ENCODE measurements at places on chromosomes 2 and 18.

DNA sequence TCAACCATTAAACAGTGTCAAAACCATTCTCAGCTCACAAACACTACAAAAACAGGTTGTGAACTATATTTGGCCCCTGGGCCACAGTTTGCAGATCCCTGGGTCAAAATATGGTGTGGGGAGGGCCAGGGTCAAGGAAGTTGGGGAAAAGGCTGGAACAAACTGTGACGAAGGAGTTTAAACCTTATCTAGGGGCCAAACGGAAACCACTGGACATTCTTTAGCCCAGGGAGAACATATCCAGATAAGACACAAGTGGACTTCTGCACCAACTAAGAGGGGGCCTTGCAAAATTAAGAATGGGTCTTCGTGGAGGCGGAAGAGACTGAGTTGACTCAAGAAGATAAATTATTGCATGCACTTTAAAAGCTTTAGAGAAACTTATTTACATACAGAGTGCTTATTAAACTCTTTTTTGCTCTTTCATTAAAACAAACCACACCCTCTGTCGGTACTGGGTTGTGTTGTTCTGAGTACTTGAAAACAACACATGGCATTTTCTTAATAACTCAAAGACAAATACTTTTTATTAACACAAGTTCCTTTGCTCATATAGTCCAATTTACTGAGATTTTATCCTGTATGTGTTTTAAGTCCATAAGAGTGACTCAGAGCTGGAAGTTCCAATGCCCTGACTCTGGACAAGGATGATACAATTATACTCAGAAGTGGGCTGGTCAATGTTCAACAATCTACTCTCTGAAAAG is 5.3 kb upstream of the ASAP2 start:
- DNase-seq: no peak

DNA sequence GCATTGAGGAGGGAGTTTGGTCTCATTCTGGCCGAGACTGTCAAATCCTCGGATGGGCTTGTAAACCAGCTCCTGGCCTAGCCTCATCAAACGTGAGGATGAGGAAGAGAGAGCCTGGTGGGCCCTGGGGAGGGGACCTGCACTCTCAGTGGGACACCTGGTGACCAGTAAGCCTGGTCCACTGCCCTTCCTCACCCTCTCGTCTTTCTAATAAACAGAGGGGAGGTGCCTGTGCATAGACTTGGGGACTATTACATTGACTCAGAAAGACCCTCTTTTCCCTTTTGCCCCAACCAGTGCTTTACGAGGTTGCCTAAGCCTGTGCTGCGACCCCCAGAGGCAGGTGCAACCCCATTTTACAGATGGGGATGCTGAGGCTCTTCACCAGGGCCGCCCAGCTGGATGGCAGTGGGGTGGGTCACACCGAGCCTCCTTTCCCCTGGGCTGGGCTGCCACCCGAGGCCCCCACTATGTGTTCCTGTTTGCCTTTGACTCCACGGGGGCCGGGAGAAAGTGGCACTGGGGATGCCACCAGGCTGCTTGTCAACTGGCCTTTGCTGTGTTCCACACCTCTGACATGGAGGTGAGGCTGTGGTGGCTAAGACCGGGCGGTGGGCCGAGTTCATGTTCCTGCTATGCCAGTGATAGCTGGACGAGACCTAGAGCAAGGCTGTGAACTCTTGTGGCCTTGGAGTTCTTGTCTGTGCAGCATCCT is 85.9 kb downstream of the GLI2 start:
- no peak for DNase-seq

- no peak for DNase-seq
Observed at GRCh38 chr2:157849591-157849990, 26.5 kb downstream of the ACVR1 start.

GRCh38 chr2:98769114-98769476 is 38.2 kb upstream of the MGAT4A start:
- DNase-seq: no peak

DNA sequence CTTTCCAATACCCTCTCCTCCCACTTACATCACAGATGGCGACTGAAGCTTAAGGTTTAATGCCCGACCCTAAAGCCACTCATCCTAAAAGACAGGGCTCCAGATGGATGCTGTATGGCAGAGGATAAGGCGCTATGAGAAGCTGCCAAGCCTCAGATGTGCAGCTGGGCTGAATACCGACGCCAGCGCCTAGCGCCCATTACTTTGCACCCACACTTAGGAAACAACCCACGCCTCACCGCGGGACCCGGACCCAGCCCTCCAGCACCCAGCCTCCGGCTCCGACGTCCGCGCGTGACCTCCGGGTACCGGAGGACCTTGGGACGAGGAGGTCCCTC is 335 bp downstream of the TRAK2 start:
- DNase-seq: no peak

DNA sequence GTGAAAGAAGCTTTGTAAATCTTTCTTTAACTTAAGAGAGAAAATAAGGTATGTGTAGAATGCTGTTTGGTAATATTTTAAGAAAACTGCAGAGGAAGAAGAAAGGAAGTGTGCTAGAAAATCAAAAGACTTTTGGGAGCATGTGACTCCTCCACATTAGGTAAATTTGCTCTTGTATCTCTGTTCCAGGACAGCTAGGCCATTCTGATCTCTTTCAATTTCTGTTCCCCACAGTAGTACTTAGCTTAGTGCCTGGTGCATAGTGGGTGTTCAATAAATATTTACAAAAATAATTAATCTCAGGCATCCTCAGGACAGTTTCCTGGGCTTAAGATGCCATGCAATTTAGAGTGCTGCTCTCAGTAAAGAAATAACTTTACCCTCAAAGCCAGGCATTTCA is 105.0 kb downstream of the GPD2 start:
- no peak for DNase-seq

DNA sequence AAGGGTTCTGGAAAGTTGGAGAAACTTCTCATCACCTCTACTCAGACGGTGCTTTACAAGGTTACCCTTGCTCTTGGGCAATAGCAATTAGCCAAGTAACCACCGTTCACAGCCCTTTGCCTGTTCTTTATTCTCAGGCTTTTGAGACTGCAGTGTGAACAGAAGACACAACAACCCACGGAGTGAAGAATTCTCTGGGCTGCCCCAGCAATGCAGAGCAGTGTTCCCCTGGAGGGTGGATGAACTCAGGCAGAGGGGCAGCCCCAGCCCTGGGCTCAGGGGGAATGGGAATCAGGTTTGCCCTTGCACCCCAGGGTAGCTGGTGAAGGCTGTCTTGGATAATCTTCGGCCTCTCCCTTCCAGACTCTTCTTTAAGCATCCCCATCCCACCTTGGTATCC is 69.1 kb downstream of the MCFD2 start:
- DNase-seq: no peak

- DNase-seq: no peak
Observed at GRCh38 chr2:62149708-62150107, 46.2 kb upstream of the B3GNT2 start.

DNA sequence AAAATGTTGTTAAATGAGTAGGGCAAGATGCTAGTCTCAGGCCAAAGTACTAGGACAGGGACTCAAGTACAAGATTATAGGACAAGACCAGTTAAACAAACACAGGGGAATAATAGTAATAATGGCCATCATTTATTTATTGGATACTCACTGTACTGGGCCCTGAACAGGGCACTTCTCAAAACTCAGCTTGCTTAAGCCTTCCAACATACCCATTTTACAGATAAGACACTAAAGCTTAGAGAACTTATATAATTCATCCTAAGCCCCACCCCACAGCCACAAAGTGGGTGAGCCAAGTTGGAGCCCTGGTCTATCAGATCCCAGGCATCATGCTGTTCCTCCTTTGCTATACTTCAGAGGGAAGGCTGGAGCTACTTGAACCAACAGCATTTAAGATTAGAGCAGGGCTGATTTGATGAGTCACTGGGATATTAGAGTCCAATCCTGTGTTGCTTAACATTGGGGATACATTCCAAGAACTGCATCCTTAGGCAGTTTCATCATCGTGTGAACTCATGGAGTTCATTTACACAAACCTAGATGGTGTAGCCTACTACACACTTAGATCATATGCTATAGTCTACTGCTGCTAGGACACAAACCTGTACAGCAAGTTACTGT is 153.6 kb downstream of the MTCL1 start:
- no peak for DNase-seq

- DNase-seq: no peak
Observed at GRCh38 chr2:171389325-171389724, 44.5 kb downstream of the METTL8 start.

- DNase-seq: no peak
Observed at GRCh38 chr2:120958623-120959366, 223.1 kb downstream of the GLI2 start.

- DNase-seq: no peak
Observed at GRCh38 chr2:105329561-105330495, at the start of gene TGFBRAP1. Gene TGFBRAP1, minus strand, starts transcription at chr2:105329735. Its CDS starts 21,434 bp downstream, at chr2:105308301.

DNA sequence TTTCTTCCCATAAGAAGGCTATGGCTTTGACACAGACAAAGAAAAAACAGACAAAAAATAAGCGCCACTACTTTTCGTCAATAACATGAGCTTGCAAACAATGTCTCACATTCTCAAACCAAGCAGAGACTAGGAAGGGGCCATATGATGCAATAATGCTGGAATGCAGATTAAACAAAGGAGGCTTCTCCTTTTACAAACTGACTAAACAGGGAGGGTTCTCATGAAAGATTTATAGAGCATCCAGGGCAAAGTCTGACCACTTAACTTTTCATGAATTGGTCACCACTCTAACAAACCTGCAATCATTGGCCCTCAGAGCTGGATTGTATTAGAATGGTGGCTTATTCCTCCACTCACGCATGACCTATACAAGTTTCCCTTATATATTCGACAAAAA is 663.3 kb upstream of the CHAC2 start:
- no peak for DNase-seq

DNA sequence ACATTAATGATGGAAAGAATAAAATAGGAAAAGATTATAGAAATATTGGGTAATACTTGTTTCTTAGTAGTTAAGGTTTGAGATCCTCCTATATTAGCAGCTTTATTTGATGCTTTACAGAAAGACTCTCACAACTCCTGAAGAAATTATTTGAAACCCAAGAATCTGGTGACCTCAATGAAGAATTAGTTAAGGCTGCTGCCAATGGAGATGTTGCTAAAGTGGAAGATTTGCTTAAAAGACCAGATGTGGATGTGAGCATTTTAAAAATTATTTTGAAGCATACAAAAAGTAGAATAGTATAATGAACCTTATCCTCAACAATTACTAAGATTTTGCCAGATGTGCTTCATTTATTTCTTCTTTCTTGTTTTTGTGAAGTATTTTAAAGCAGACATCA is 59.1 kb downstream of the MIB1 start:
- DNase-seq: no peak

DNA sequence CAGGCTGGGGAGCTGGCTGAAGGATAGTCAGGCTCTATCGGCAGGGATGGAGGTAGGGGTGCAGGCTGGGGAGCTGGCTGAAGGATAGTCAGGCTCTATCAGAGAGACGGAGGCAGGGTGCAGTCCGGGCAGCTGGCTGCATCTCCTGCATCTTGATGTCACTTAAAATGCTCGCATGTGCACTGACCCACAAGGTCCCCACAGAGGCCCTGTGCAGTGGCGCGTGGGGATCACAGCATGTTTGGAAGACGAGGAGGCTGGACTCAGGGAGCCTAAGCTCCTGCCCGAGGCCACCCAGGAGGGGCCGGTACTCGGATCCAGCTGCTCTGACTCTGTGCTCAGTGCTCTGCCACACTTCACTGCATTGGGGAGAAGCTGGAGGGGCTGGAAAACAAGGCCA is 189.0 kb upstream of the HDAC4 start:
- DNase-seq: no peak

- no peak for DNase-seq
Observed at GRCh38 chr18:34659579-34660517, 50.2 kb upstream of the DTNA start.

DNA sequence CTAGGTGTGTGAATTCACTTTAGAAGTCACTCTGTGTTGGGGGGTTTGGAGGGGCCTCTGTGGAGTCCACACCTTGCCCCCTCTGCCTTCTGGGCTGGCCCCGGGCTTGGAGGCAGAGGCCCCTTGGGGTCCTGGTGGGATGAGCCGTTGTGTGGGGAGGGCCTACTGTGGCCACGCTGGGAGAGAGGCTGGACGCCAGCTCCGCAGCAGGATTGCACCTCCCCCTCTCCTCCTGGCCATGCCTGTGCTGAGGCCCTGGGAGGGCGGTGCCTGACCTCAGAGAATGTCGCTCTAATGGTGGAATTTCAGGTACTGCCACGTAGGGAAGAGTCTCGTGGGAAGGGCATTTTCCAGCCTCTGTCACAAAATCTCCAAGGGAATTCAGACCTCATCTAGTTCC is 237.0 kb downstream of the ATAD2B start:
- DNase-seq: no peak

DNA sequence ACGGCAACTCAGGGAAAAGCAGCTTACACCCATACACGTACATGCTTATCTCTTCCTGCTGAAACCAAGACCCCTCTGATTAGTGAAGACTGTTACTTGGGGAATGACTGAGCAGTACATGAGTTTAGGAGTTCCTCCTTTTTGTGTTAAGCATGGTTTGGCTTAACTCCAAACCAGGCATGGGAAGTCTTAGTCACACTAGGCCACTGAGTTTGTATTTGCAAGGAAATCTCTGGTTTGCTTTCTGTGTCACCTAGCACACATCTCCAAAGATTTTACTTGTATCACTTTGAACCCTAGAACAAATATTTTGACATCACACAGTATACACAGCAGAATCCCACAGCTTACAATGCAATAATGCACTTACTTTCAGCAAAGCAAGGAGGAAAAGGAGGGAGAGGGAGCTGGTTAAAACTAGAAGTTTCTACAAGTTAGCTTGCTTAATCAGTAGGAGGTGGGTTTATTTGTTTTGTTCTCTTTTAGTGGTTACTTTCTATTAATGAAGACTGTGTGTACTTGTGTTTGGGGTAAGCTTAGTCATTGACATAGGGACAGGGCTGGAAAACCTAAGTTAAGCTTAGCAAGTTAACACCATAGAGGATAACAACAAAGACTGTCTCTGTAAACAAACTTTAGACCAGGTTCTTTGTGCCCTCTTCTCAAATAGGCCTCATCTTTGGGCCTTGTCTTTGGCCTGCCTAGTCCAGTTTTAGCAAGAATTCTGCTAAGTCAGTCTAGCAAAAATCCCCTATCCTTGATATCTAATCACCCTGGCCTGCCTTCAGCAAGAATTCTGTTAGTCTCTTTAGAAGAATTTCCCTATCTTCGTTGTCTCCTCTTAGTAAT is 219.4 kb downstream of the MREG start:
- no peak for DNase-seq

DNA sequence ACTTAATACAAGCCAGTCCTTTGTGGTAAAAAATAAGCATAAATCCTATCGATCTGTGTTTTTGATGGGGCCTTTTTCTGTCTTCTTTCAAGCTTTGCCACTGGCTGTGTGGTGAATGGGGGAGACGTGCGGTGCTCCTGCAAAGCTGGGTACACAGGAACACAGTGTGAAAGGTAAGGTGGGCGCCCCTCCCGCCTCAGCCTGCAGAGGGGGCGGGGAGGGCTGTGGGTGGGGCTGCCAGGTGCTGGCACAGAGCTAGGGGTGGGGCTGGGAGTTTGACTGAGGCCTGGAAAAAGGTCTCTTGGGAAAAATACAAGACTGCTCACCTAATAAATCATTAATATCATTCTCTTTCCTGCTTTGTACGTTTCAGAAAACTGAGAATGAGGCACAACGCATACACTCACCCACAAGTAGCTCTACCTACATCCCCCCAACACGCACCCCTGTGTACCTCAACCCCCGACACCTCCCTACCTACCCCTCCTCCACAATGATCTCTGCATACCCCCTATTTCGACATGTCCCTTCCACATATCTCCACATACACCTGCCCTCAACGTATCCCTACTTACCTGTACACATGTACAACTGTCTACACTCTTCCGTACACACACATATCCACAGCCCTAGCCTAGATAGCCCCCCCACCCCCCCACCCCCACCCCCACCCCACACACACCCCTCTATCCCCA is 129.7 kb upstream of the TTC39C start:
- DNase-seq: no peak
